ENCODE measurements at places on chromosomes 7 and 10.
A peak's percentile ranks its signal among the peaks of the same experiment; 100 is the strongest.

GRCh38 chr7:41705109-41705901 is 2.4 kb upstream of the INHBA start:
- peak; percentile 90 for DNase-seq

- DNase-seq, result no peak
Measured at GRCh38 chr10:71234004-71234894, 21.9 kb downstream of the UNC5B start.

GRCh38 chr7:141497391-141497790 is 53.8 kb upstream of the AGK start:
- no peak for DNase-seq

- no peak for DNase-seq
Measured at GRCh38 chr7:112092709-112093395, 113.3 kb downstream of the DOCK4 start.

DNA sequence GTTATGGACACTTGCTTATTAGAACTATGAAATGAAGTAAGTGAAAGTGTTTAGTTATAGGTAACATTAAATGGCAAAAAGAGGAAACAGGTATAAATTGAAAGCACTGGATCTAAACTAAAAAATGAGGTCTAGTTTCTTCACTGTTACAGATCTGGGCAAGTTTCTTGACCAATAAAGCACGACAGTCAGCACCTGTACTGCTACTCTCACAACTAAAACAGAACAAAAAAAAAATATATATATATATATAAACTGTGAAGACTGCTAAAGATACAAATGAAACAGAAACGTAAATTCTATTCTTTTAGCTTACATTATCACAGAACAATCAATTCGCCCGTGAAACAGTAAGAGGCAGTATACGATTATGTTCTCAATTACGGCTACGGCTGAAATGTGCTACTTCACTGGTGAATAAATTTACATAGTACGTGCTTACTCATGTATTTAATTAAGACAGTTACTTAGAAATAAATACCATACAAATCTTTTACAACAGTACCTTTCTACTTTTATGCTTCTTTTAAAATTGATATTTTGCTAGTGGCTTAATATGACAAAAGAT is 4.2 kb downstream of the AHR start:
- no peak for DNase-seq

DNA sequence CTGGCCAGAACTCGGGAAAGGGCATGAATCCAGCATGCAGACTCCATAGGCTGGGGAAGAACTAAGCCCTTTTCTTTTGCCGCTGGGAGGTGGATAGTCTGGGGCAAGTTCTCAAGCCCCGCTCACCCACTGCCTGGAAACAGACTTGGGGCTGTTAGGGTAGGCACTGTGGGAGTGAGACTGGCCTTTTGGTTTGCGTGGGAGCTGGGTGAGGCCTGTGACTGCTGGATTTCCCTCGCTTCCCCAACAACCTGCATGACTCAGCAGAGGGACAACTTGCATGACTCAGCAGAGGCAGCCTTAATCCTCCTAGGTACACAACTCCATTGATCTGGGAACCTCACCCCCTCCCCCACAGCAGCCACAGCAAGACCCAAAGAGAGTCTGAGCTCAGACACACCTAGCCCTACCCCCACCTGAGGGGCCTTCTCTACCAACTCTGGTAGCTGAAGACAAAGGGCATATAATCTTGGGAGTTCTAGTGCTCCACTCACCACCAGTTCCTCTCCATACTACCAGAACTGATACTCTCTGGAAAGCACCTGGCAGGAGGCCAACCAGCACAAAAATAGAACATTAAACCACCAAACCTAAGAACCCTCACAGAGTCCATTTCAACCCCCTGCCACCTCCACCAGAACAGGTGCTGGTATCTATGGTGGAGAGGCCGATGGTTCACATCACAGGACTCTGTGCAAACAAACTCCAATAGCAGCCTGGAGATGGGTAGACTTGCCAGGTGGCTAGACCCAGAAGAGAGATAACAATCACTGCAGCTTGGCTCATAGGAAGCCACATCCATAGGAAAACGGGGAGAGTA is 81.4 kb upstream of the LAMB4 start:
- no peak for DNase-seq

DNA sequence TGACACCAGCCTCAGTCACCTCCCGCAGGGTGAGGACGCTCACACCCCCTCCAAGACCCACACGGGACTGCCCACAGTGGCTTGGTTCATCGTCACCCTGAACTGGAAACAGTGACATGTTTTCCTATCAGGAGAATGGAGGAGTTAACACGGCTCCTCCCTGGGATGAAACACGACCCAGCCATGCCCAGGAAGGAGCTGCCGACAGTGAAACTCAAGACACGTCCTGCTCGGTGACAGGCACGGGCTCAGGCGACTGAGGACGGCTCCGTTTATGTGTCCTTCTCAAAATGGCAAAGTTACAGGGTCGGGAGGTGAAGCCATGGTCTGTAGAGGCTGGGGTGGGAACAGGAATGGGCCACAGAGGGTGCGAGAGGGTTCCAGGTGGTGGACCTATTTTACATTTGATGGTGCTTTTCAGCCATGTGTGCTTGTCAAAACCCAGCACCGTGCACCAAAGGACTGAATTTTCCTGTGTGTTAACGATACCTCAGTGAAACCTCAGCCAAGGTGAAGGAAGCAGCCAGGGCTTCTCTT is 272.4 kb downstream of the ADARB2 start:
- no peak for DNase-seq

GRCh38 chr10:133127291-133128125 is 32.5 kb upstream of the KNDC1 start:
- no peak for DNase-seq

DNA sequence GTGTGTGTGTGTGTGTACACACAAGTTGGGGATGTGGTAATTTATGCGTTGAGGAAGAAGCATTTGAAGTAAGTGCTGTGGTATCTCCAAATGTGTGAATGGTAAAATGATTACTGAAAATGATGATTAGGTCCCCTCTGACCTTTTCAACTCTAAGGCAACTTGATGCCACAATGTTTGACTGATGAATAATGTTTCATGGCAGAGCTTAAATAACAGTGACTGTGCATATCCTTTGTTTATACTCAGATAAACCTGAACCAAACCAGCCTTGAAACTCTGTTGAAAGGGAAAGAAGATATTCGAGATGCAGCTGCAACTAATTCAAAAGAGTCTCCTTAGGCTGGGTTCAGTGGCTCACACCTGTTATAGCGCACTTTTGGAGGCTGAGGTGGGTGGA is 64.8 kb upstream of the YAE1 start:
- no peak for DNase-seq

GRCh38 chr7:55572378-55573233 is at the start of gene VOPP1:
Gene VOPP1, minus strand, starts transcription at chr7:55572502. Its CDS starts 178 bp downstream, at chr7:55572324.
- DNase-seq, result peak; percentile 80

DNA sequence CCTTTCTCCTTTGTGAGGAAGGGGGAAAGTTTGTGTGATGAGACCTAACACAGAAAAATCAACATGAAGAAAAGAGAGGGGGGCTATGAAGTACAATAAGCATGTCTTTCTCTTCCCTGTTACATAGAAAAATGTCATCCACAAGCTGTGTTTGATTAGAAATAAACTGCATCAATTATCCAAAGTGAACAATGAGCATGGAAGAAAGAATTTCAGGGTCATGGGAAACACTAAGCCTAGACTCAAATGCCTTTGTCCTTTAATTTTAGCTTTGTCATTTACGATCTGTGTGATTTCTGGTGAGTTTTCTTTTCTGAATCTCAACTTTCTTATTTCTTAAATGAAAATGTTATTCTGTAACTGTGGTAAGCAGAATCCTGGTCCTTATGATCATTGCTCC is 121.0 kb downstream of the GNAI1 start:
- DNase-seq, result no peak

DNA sequence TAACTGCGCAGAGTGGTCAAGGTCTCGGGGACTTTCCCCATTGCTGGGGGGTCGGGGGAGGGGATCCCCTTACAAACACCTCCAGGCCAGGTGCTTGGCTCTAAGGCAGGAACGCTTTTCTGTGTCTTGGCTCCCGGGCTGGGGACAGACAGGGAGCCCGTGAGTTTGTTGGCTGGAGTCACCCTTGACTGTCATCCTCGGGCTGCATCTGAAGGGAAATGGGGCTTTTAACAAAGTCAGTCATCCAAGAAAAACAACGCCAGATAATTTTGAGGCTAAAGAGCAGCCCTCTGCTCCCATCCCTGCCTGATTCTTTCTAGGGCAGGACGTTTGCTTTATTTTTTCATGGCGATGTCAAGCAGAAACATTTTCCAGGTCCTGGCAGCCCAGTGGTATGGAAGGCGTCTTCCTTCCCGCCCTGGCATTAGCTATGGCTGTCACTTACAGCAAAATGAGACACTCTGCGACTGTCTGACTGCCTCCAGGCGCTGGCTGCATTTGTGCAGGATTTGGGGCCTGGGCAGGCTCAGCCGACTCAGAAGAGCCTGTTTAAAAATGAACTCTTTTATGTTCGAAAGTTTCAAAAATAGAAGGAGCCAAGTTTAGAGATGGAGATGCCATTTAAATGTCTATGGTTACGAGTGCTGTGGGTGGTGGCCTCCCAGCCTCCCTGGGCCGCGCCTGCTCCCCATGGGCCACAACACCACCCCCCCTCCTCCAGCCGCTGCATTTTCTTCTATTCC is 54.7 kb upstream of the TNS3 start:
- no peak for DNase-seq

DNA sequence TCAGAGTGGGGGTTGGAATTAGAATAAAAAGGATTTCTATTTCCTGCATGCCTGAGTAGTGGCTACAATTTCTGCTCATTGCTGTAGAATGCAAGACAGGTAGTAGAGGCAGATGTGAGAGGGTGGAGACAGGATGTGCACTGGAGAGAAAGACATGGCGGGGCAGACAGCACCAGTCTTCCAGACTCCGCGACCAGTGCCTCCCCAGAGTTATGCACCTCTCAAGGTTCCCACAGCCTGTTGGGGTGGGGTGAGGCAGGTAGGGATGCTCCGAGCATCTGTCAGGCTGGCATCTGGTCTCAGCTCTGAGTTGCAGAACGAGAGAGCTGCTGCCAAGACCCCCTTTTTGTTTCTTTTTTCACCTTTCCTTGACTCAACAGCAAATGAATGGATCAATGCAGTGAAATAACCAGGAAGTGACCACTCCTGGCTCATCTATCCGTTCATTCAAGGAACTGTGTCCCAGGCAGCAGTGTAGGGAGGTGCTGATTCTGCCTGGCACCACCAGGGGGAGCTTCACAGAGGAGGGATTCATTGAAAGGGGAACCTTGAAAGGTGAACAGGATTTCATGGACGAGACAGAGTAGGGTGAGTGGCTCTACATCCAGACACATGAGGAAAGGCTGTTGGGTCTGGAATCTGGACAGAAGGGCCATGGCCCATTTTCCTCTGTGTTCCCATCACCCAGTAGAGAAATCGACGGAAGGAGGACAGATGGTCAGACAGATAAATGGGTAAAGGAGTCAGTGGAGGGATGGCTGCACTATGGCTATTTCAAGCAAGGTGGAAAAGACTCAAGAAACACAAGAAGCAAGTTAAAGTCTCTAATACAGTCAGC is 17.2 kb upstream of the SLC18A3 start:
- peak; percentile 72 for DNase-seq

GRCh38 chr7:91089382-91089963 is 174.8 kb upstream of the FZD1 start:
- DNase-seq, result no peak

DNA sequence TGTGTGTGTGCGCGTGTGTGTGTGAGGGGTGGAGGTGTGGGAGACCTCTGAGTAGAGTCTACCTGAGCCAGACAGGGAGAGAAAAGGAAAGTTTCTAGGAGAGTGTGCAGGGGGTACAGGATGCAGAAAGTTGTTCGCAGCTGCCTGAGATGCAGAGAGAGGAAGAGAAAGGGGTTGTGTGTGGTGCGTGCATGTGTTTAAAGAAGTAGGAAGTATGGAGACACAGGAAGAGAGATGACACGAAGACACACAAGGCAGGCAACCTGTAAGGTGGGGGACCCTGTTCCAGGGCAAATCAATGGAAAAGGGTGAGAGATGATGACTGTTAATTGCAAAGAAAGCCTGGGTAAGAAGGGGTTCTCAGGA is 52.2 kb downstream of the C10orf105 start:
- no peak for DNase-seq

- DNase-seq, result no peak
Measured at GRCh38 chr10:127523476-127523875, 25.6 kb upstream of the NPS start.

- no peak for DNase-seq
Measured at GRCh38 chr10:69693886-69694285, 63.8 kb downstream of the FAM241B start.

DNA sequence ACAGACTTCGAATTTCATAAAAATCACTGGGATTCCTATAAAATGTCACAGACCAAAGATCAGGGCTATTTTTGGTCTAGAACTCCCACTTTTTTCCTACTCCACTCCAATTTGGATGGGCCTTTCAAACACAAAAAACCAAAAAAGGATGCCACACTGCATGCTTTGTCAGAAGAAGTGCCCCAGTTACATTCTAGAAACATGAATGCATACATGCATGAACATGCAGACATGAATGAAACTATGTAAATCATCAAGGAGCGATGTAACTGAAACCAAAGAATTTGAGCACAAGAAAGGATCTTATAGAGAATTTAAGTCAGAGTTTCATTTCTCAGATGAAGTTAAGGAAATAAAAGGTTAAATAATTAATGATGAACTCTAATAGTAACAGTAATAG is 31.8 kb upstream of the FAM133B start:
- no peak for DNase-seq

DNA sequence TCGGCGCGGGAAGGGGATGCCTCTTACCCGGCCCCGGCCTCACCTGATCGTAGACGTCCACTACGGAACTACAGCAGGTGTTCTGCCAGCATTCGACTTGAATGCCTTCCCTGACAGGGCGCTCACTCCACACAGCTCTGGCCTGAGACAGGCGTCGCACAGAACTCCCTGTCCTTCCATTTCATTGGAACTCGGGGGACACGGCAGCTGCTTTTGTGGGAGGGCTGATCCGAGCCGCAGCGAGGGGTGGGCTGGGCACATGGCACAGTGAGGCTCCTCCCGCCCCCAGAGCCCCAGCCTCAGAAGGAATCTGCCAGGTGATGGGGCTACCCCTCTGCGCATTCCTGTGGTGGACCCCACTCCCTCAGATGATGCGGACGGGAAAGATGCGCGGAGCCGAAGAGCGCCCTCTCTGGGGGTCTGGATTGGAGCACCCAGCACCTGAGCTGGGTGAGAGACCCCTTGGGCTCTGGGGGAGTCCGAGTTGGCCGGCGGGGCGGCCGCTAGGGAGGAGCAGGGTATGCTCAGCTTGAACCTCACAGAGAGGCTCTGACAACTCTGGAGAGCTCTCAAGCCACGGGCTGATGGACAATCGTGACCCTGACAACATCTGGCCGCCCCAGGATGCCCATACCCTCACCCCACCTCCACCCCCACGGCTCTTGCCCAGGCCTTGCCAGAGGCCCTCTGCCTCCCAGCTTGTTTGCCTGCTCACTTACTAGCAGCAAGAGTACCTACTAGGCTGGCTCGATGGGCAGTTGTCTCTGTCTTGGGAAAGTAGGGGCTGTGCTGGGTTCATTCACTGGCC is 36.6 kb downstream of the RASGEF1A start:
- DNase-seq, result peak; percentile 44

GRCh38 chr7:101330011-101330484 is 8.4 kb upstream of the IFT22 start:
- DNase-seq, result no peak

DNA sequence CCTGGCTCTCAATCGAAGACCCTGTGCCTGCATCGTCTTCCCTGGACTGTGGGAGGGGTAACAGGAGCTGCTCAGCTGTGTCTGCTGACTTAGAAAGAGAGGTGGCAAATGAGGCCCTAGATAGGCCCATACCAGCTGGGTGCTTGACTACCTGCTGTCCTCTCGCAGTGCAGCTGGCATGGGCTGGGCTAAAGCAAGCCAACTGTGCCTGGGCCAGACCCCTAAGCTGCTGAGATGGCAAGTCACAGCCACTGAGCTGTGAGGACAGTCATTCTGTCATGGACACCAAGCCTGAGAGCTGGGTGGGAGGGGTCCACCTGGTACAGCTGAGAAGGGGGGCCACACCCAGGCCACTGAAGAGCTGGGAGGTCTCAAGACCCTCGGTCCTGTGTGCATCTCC is 45.8 kb upstream of the AQP1 start:
- DNase-seq, result no peak

All from sciatic nerve (tissue), 2 donors.